ENCODE measurements at places on chromosomes 6 and 20. TPM values are rescaled to one million over a fixed set of nuclear protein-coding genes. Genes with fewer than 3 reads are reported as not detected.

The OR10C1 gene
- not detected for polyA plus RNA-seq

GRCh38 chr20:23156170-23156841 is 70.2 kb upstream of the CD93 start:
- peak; percentile 90 for DNase-seq

GRCh38 chr6:90397929-90398674 is 101.5 kb upstream of the BACH2 start:
- no peak for DNase-seq

- no peak for DNase-seq
These were observed 103.9 kb downstream of the OLIG3 start for GRCh38 chr6:137390334-137390733.

DNA sequence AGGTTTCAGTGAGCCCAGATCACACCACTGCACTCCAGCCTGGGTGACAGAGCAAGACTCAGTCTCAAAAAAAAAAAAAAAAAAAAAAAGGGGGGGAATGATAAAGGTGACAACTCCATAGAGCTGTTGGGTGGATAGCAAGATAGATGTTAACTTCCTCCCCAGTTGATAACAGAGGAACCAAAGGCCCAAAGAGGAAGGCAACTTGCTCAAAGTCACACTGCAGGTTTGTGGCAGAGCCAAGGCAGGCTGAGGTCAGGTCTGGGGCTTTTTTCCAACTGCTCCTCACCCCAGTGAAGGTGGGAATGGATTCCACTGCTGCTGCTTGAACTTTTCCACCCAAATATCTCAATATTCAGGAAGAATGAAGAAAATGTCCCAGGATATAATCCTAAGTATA is 26.7 kb downstream of the HCK start:
- no peak for DNase-seq
